ENCODE measurements at places on chromosomes 11 and 22.

GRCh38 chr11:103649401-103649895, 387.0 kb upstream of the DDI1 start:
- no peak for DNase-seq

- no peak for DNase-seq
Measured at GRCh38 chr11:124233376-124233775, 7.5 kb upstream of the OR8G1 start.

GRCh38 chr11:12664385-12664784, 9.8 kb upstream of the TEAD1 start:
- DNase-seq = no peak

DNA sequence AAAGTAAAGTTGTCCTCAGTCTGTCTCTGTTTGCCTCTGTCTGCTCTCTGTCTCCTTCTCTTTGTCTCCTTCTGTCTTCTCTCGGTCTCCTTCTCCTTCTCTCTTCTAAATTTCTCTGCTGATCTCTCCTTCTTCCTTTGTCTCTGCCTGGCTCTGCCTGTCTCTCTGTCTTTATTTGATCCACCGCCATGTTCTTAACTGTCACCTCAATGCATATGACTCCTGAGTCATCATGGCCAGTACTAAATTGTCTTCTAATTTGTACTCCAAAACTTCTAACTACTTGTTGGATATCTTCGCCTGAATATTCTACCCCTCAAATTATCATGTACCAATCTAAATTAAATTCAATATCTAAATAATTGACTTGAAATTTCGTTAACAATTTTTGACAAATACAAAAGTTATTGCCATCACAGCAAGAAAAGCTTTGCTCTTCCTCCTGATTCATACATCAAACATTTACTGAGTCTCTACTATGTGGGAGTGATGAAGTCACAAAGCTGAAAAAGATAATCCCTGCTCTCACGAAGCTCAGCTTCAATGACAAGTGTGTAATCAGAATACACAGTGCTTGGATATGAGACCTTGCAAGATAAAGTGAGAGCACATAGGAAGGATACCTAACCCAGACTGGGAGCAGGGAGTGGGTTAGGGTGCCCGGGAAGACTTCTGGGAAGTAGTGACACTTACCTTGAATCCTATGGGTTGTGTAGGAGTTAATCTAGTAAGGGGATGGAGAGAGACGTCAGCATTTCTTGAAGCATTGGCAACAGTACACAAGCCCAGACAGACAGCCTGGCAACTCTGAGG, 193.0 kb downstream of the MAML2 start:
- DNase-seq = peak; percentile 77

DNA sequence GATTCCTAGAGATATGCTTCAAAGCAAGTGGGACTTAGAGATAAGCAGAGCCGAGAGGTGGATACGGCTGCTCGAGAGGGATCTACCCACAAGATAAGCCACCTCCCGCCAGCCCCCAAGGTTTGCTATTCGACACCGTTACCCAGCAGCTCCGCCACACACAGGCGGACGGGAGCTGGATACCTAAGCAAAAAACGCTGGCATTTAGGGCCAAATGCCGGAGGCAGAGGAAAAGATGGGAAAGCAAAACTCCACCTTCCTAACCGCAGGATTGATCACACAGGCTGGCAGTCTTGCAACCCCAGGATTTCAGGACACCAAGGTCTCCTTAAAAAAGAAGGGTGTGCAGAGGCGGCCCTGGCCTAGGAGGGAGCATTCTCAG, 709 bp downstream of the FTH1 start:
- DNase-seq = peak; percentile 49

DNA sequence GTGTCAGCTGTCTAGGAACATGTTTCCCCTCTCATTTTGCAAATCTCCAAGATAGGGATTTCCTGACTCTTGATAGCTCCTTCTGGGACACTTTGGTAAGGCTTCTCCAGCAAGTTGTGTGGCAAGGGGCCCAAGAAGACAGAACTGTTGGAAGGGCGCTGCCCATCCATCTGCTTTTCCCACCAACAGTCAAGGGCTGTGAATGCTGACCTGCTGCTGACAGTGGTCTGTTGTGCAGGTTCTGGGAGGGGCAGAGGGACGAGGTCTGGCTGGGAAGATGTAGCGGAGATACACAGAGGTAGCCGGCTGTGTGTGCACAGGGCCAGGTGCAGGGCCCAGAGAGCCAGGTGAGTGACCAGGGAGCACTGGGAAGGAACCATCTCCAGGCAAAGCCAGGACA, 12.2 kb downstream of the BCR start:
- DNase-seq = no peak

- DNase-seq = peak; percentile 69
Measured at GRCh38 chr11:102810950-102811660, 13.1 kb upstream of the MMP1 start.

GRCh38 chr11:74534216-74534945, 40.9 kb upstream of the LIPT2 start:
- DNase-seq = no peak

- no peak for DNase-seq
Measured at GRCh38 chr22:48834404-48834803, 993.3 kb downstream of the BRD1 start.

Data from PC-3 (cell line).